Epithelial cell of prostate (primary cell): ENCODE measurements at places on chromosomes 6 and 20.
A peak's percentile ranks its signal among the peaks of the same experiment; 100 is the strongest.

DNA sequence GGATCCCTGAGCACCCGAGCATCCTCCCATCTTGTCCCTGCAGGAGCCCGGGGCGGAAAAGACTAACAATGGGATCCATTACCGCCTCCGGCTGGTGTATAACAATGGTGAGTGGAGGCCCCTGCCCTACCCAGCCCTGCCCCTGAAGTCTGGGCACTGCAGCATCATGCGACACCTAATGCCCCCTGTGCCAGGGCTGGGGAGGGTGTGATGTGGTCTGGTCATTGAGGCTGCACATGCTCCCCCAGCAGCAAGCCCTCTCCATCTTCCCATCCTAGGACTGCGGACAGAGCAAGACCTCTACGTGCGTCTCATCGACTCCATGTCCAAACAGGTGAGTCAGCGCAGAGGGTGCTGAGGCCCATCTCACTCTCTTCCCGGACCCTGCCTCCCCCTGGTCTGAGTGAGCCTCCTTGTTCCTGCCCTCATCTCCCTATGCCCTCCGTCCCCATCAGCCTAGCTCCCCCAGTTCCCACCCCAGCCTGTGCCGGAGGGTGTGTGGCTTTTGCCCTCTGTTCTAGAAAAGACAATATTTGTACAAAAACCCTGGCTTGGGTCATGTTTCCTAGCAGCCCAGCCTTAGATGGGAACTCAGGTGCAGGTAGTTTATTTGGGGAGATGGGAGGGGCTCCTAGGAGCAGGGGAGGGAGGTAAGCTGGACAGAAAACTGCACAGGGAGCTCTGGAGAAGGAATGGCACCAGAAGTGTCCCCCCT, 13.5 kb downstream of the EBF4 start:
- no peak for DNase-seq

- DNase-seq, result no peak
Observed at GRCh38 chr20:33839591-33839990, 28.4 kb downstream of the CHMP4B start.

DNA sequence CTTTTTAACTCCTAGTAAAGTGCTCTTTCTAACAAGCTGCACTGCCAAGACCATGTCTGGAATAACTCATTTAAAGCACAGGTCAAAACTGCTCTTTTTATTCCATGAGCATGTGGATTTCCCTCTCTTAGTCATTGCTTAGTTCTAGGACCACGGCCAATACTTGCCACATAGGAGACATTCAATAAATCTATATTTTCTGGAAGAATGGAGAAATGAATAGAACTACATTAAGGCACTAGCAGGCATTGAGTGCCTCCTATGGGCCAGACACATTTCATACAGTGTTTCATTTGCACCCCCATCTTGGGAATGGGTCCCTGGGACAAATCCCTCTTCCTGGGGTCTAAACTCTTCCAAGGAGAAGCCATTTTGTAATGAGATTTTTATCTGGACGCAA, 552.8 kb upstream of the CITED2 start:
- no peak for DNase-seq

DNA sequence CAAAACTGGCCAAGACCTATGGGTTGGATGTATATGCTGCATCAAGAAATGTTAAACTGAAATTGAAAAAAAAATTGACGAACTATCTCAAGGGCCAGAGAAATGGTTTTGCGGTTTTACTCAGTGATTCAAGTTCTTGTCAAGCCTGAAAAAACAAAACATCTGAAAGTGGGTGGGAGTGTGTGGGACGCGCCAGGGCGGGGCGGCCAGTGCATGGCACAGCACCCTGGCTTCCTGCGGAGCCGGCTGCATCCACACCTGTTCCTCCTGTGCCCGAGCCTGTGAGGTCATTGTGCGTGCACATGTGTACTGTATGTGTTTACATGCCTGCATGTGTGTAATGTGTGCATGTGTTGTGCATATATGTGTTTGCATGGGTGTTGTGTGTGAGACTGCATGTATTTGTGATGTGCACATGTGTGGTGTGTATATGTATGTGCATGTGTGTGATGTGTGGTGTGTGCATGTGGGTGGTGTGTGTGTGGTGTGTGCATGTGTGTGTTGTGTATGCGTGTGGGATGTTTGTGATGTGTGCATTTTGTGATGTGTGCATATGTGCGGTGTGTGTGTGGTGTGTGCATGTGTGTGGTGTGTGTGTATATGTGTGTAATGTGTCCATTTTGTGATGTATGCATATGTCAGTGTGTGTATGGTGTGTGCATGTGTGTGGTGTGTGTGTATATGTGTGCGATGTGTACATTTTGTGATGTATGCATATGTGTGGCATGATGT, 59.8 kb downstream of the CDH4 start:
- DNase-seq, result peak; percentile 12

DNA sequence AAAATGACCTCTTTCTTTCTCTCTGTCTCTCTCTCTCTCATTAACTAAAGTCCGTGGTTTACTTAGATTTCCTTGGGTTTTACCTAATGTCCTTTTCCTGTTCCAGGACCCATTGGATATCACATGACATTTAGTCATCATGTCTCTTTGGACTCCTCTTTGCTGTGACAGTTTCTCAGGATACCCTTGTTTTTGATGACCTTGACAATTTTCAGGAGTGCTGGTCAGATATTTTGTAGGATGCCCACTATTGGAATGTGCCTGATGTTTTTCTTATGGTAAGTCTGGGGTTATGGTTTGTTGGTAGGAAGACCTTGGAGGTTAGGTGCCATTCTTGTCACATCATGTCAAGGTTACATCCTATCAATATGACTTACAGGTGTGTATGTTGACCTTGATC, 199.2 kb upstream of the HTR1E start:
- no peak for DNase-seq

DNA sequence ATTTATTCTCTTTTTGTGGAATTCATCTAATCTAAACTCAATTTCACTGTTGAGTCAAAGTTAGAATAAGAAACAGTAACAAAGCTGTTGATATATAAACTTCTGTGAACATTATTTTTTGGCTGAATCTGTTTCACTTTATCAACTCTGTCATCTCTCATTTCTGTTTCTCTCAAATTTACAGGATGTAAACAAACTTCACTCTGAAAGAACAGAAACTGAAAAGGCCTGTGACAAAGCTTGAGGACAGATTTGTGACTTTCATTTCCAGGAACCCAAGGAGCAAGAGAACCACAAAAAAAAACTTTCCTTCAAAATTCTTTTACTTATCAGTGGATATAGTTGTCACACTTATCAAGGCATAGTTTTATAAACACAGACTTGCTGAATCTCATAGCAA, 447.9 kb upstream of the OPRM1 start:
- no peak for DNase-seq

DNA sequence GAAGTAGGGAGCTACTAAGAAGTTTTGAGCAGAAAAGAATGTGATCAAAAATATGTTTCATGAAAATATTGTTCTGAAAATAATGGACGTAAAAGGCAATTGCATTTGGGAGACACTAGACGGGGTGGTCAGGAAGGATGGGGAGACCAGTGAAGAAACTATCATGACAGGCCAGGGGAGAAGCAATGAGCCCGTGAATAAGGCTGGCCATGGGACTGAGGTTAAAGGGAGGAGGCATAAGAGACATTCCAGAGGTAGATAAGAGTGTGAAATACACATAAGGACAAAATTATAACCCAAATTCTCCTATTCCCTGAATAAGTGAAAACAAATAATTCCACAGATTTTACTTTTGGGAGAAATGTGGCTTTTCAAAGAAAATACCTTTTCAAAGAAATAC, 51.7 kb downstream of the MARCKS start:
- no peak for DNase-seq

DNA sequence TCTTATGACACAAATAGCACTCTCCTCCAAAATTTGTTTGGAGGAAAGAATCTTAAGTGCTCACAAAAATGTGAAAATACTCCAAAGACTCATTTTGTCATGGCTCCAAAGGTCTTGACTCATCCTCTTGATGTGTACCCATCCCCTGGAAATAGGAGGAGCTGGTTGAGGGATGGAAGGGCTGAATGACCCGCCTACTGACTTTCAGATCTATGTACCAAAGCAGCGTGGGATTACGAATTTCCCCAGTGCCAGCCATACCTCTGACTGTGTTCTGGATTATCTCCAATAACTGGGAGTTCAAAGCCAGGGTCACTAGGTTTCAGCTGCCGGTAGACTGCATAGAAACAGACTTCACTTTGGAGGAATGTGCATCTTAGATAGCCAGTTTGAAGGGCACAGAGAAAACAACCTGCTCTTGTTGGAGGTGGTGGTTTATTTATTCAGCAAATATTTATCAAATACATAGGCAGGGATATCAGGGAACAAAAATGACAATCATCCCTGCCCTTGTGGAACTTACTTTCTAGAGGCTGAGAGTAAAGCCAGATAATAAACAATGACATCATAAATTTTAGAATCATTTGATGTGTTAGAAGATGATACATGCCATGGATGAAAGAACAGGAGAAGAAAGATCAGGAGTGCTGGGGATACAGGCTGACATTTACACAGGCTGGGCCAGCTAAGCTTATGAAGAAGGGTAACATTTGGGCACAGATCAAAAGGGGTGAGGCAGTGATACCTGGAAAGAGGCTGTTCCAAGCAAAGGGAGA, 246.6 kb downstream of the TBXT start:
- no peak for DNase-seq

- DNase-seq, result no peak
Observed at GRCh38 chr6:100721256-100721655, 159.9 kb downstream of the ASCC3 start.

- no peak for DNase-seq
Observed at GRCh38 chr6:18973251-18973650, 586.1 kb downstream of the RNF144B start.
